ENCODE measurements at places on chromosomes 16 and 17.
A peak's percentile ranks its signal among the peaks of the same experiment; 100 is the strongest.

GRCh38 chr16:74682556-74682955, 15.9 kb upstream of the RFWD3 start:
- DNase-seq, result no peak

- no peak for DNase-seq
Observed at GRCh38 chr16:5841974-5842373, 744.4 kb upstream of the EEF2KMT start.

DNA sequence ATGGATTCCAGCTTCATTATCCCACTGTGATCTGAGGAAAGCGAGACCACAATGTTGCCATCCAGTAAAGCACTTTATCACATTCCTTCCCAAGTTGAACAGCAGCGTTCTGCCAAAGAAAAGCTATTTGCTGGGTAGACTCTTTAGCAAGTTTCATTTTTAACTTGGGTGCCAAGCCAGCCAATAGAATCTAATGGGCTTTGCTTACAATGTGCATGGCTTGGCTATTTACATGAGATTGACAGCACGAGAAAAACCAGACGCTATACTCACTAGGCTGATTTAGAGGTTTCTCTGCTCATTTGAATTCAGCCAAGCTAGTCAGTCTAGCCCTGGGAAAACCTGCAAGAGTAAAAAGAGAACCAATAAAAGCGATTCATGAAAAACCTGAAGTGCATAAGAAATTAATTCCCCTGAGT, 108.9 kb downstream of the CDH13 start:
- DNase-seq, result no peak

DNA sequence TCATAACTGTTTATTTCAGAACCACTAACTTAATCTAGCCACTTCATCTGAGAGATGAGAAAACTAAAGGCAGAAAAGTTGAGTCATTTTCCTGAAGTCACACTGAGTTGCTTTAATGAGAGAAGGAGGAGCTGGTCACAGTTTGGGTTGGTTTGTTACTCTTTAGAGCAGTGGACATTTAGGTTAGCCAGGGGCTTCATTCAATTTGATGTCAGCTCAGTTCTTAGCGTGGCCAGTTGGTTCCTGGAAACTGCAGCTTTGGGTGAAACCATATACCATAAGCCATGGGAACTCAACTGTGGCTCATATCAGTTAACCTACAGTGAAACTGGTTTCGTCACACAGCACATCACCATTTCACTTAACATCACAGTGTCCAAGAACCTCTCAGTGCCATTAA, 59.2 kb upstream of the ADORA2B start:
- no peak for DNase-seq

GRCh38 chr17:4573669-4574068, 10.7 kb upstream of the SMTNL2 start:
- no peak for DNase-seq

- no peak for DNase-seq
Observed at GRCh38 chr16:46822270-46822669, 8.7 kb downstream of the C16orf87 start.

- no peak for DNase-seq
Observed at GRCh38 chr16:58034774-58035173, 9.2 kb downstream of the MMP15 start.

- DNase-seq, result no peak
Observed at GRCh38 chr17:79020631-79021301, 3.2 kb upstream of the C1QTNF1 start.

DNA sequence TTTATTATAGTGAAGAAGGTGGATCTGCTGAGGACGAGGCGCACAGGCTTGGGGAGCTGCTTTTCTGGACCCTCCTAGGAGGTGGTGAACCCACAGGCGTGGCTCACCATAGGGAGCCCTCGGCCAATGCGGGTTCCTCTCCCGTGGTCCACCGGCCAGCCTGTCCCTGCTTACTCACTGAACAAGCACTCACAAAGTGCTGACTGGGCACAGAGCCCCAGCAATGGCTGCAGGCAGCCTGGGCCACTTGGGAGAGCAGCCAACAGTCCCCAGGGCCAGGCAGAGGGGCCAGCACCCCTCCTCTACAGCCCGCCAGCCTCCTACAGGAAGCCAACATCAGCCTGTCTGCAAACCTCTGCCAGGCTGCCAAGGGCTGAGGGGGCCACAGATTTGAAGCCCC, 19.1 kb upstream of the NCBP3 start:
- DNase-seq, result no peak

GRCh38 chr17:66809408-66809807, 25.5 kb upstream of the CACNG5 start:
- DNase-seq, result no peak

DNA sequence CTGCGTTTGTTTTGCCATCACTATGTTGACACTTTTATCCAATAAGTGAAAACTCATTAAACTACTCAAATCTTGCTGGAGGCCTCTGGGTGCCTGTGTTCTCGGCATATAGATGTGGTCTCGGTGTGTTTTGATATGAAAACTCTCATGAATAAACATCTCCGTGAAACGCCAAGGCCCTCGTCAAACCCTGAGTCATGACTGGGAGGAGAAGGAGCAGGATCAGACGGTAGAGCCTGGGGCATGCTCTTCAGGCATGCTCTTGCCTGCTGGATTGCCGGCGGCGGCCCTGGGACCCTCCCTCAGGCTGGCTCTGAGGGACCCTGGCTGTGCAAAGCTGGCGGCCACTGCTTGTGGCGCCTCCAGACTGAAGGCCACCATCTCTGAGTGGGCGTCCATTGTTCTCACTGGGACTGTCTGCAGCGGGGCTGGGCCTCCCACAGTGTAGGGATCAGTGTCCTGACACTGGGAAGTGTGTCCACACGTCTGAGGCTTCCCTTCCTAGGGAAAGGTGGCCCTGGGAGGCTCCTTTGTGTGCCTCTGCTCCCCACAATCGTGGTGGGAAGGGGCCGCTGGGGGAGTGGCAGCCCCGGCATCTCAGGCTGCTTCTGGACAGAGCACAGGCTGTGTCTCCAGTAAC, 1.7 kb upstream of the NPB start:
- no peak for DNase-seq

- no peak for DNase-seq
Observed at GRCh38 chr17:50973557-50974494, 107.7 kb upstream of the TOB1 start.

DNA sequence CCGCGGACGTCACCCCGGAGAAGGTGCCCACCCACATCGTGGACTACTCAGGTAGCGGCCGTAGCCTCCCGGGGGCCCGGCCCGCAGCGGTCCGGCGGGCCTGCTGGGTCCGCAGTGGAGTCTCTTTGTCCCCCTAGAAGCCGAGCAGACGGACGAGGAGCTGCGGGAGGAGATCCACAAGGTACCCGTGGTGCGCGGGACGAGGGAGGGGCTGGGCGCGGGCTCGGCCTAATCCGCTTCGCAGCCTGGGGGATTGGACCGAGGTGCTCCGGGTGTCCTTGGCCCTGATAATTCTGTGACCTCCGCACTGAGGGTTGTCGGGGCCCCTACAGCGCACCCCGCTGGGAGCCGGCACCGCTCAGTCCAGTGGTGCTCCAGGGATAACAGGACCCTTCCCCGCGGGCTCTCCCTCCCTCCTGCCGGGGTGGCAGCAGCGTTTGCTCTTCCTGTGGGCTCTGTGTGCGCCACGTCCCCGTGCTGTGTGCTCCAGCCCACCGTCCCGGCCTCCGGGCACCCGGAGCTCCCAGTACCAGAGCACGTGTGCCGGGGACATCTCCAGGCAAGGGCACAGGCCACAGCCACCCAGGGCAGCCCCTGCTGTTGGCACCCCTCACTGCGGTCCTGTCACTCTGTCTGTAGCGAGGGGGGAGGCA, 713 bp downstream of the RHOT2 start:
- DNase-seq, result no peak

GRCh38 chr16:51433599-51433998, 282.5 kb upstream of the SALL1 start:
- DNase-seq, result no peak

DNA sequence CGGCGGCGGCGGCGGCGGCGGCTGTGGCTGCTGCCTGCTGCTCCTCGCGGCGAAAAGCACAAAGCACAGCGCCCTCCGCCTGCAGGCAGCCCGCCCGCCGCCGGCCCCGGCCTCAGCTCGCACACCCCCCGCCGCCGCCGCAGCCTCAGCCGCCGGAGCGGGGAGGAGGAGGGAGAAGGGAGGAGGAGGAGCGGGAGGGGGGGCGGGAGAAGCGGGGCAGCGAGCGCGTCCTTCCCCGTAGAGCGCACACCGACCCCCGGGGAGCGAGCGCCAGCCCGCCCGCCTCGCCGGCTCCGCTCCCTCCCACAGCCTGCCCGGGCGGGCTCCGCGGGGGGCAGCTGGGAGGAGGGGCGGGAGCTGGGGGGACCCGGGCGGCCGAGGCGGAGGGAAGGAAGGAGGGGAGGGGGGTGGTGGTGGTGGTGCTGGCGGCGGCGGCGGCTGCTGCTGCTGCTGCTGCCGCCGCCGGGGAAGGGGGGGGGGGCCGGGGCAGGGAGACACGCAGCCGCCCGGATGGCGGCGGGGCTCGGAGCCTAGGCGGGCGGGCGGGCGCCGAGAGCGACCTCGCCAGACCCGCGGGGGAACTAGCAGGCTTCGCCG, at the start of gene UBTF:
TSS of gene UBTF (minus strand) at position 60 of the 597 bp plus-strand sequence. CDS start 1,446 bp downstream, outside the sequence.
- DNase-seq, result peak; percentile 53

DNA sequence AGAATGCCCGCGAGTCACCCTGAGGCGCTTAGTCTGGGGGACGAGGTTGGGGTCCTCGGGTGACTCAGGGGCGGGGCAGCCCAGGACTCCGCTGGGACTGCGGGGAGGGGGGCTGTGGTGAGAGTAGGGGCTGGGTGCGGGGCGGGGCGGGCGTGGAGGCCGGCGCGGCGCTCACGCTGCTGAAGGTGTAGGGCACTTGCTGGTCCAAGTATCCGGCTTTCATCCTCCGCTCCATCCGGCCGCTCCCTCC, 832 bp downstream of the ETV4 start:
- DNase-seq, result no peak

DNA sequence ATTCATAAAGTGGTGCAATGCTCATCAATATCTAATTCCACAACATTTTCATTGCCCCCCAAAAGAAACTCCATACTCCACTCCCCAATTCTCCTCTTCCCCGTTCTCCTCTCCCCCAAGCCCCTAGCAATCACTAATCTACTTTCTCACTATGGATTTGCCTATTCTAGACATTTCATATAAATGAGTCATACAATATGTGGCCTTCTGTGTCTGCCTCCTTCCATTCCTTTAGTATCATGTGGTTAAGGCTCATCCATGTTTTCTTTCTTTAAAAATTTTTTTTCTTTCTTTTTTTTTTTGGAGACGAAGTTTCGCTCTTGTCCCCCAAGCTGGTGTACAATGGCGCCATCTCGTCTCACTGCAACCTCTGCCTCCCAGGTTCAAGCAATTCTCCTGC, 56.3 kb upstream of the HAS3 start:
- no peak for DNase-seq

DNA sequence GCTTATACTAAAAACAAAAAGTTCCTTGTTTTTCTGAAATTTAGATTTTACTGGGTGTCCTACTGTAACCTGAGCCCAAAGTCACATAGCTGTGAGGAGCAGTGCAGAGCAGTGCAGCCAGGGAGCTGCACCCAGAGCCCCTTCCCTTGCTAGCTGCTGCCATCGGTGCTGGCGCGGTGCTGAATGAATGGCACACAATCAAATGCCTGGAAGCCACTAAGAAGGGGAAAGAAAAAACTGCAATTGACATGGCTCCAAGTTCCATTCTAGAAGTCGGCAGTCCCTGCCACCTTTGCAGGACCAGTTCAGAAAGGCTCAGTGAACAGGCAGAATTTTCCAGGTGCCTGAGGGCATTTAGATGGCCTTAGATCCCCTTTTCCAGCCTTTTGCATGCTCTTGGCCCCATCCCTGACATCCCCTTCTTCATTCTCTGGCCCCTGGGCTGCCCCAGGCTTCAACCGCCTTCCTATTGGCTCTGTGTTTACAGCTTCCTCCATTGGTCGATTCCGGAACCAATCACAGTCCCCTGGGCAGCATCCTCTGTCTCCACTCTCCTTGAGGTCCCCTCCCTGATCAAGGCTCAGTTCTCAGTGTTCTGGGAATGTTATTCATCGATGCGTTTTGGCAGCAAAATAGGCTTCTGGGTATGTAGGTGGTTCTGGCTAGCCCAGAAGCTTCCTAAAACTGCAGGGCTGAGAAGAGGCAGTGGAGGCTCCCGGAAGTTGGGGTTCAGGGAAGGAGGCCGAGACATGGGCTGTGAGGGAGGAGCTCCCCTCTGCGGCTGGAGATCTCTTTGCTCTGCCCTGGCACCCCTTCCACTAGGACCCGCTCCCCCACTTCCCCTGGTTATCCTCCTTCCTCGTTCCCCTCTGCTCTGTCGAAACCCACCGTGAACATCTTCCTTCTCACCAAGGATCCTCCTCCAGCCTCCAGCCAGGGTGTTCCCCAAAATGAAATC, 37.9 kb downstream of the ATP2C2 start:
- no peak for DNase-seq

DNA sequence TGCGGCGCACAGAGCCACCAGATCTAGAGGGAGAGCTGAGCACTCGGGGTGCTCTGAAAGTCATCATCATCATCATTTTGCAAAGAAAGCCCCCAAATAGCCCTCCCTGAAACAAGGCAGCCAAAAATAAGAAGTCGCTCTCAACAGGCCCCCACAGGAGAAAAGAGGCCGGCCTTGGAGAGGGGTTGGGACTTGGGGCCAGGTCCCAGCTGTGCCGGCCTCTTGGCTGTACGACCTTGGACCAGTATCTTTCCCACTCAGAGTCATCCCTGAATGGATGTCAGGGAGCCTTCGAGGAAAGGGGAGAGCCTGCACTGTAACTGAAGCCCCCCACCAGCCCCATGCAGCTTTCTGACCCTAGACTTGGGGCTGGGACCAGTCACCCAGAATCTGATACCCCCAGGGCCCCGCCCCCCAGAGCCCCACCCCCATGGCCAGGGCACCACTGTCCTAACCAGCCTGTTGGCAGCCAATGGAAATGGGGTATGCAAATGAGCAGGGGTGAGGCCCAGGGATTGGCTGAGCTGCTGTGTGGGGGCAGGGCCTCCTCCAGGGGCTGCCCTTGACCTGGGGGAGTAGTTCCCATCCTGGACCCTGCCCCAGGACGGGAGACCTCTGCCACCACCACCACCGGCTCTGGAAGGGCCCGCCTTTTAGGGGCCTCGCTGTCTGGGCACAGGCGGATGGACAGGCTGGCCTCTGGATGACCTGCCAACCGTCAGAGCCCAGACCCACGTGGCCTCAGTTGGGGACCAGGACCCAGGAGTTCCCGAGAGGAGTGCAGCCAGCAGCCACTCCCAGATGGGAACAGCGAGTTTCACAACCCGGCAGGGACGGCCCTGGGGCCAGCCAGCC, 15.4 kb downstream of the ZFPM1 start:
- no peak for DNase-seq

- no peak for DNase-seq
Observed at GRCh38 chr16:28288114-28288513, 4.2 kb upstream of the SBK1 start.

GRCh38 chr17:43528988-43529814, 16.9 kb downstream of the ETV4 start:
- no peak for DNase-seq

DNA sequence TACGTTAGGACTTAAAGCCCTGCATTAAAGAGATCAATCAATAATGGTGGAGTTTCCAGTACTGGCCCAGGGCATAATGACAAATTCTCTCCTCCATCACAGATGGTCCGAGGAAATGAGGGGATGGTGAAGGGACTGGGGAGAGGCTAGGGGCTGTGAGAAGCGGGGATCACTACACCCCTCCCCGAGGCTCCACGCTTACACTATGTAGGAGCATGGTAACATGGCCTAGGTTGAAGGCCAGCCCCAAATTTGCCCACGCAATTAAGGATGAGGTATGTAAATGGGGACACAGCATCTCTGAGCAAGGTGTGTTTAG, 8.0 kb upstream of the AKTIP start:
- no peak for DNase-seq

Measured in stimulated activated CD4-positive, alpha-beta T cell treated with anti-CD3 and anti-CD28 coated beads, TNF-alpha, amount 100 ng/mL, for 1 hour (primary cell).